Esophagus squamous epithelium (tissue), 5 donors: ENCODE measurements at places on chromosomes 16 and 17.

DNA sequence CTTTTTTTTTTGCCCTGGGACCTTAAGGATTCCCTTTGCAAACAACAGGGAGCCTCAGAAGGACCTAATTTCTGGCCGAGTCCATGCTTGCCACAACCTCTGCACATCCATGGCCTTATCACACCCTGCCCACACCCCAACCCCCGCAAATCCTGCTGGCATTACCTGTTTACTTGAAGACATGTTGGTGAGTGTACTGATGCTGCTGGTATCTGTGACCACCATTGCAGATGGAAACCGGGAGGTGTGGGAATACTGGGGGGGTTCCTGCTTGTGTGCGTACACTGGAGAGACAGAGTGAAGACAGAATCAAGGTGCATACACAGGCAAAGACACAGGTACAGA lies 46.0 kb downstream of the HNF1B start:
- no peak for DNase-seq

- no peak for DNase-seq
These were observed 196.4 kb upstream of the KIF2B start for GRCh38 chr17:53626286-53626685.

- no peak for DNase-seq
These were observed 53.6 kb downstream of the CDH11 start for GRCh38 chr16:65068151-65068740.

DNA sequence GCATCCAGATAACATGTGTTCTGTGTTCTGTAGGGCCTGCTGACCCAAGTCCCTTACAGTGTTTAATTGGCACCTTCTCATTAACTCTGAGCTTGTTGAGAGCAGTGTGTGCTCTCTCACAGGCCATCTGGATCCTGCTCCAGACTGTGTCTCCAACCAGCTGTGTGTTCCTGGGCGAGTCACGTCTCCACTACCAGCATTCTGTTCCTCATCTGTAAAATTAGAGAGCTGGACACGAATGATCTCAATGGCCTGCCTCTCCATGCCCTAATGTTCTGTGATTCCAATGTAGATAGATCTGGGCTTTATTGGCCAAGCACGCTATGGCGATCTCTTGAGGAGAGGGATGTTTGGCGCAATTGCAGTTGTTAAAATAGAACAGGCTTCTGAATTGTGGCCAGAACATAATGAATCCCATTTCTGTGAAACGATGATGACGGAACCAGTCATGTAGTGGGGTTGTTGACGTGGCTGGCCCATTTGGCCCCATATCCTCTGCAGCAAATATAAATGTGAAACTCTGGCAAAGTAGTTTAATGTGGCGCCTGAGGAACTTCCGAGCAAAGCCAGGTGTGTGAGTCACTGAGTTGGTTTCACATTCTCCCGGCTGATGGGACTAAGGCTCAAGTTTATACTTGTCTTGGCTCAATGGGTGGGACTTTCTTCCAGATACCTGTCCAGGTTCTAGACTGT lies 22.2 kb downstream of the TBX4 start:
- DNase-seq, result no peak

GRCh38 chr16:75614066-75614897 lies 8.8 kb downstream of the ADAT1 start:
- no peak for DNase-seq

GRCh38 chr17:57869617-57870282 lies 19.9 kb upstream of the MRPS23 start:
- DNase-seq, result no peak

DNA sequence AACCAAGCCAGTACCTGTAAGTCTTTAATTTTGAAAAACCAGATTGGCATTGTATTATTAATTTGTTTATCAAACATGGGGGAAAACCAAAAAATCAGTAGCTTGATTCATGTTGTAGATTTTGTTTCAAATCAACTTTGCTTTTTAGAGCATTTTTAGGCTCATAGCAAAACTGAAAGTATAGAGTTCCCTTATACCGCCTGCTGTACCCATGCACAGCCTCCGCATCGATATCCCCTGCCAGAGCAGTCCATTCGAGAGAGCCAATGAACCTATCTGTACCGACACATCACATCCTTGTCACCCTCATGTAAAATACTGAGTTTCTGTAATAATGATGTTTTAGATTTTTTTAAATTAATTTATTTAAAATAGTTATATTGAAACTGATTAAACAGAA lies 16.2 kb upstream of the MRC2 start:
- no peak for DNase-seq

GRCh38 chr17:80455336-80455710 lies 21.1 kb downstream of the NPTX1 start:
- DNase-seq, result no peak
